ENCODE measurements at places on chromosomes 11 and 22.

GRCh38 chr22:30171008-30171407 is 75.6 kb downstream of the LIF start:
- DNase-seq: no peak

GRCh38 chr11:8059030-8059429 is 22.0 kb upstream of the TUB start:
- no peak for DNase-seq

DNA sequence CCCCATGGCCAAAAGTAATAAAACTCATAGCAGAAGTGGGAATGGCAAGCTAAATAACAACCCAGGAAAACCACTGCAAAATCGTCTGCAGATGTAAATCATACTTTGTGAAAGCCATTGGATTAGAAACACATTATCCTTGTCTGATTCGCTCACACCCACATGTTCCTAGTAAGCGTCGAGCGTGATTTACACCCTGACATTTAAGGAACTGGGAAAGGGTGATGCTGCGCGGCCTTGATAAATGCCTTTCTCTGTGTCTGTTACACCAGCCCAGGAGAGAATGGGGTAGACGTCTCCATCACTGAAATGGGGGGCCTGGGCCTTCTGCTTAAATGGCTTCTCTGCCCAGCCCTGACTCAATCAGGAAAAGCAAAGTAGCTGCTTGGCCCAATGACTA is 162.7 kb downstream of the NTM start:
- no peak for DNase-seq

- no peak for DNase-seq
These were observed 30.2 kb downstream of the MRTFA start for GRCh38 chr22:40606306-40606705.

- no peak for DNase-seq
These were observed 12.5 kb upstream of the CREB3L1 start for GRCh38 chr11:46264976-46265375.

DNA sequence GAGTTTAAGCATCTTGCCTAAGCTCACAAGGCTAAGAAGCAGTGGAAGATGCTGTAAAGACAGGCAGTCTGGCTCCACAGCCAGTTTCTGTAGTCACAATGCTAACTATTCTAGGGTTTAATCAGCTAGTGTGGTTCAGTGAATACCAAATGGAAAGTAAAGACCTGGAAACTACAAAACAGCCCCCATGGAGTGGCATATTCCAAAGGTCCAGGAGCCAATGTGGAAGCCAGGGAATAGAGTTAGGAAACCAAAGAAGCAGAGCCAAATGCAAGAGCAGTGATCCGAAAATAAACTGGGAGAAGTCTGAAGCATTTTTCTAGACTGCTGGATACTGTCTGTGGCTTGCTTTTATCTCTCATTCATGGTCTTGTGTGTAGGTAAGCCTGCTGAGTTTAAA is 731.2 kb upstream of the ANO5 start:
- no peak for DNase-seq

- DNase-seq: no peak
These were observed 5.6 kb downstream of the MS4A10 start for GRCh38 chr11:60790726-60791125.

DNA sequence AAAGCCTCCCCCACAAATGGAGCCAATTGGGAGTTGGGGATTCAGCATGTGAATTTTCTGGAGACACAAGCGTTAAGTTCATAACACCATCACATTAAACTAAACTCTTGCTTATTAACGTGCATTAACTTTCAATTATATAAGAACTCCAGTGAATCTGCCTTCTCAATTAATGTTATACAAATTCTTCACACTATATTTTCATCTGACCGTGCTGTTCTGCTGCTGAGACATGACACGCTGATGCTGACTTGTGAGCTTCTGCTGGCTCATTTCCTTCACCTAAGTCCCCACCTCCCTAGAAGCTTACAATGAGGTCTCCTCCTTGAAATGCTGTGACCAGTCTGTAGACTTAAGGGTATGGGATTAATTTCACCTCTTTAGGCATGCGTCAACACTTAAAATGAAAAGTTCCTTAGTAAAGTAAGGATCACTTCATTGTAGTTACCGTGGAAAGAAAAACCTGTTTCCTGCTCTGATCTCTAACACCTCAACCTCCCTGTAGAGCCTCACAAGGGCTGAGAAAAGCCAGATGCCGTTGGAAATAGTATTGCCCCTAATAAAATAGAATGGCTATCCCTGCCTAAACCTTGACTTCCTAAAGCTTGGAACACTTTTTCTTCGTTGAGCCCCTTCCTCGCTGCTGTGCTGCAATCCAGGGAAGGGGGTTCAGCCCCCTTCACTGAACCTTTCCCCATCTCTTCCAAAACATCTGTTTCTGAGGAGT is 2.2 kb downstream of the HBG2 start:
- DNase-seq: no peak

DNA sequence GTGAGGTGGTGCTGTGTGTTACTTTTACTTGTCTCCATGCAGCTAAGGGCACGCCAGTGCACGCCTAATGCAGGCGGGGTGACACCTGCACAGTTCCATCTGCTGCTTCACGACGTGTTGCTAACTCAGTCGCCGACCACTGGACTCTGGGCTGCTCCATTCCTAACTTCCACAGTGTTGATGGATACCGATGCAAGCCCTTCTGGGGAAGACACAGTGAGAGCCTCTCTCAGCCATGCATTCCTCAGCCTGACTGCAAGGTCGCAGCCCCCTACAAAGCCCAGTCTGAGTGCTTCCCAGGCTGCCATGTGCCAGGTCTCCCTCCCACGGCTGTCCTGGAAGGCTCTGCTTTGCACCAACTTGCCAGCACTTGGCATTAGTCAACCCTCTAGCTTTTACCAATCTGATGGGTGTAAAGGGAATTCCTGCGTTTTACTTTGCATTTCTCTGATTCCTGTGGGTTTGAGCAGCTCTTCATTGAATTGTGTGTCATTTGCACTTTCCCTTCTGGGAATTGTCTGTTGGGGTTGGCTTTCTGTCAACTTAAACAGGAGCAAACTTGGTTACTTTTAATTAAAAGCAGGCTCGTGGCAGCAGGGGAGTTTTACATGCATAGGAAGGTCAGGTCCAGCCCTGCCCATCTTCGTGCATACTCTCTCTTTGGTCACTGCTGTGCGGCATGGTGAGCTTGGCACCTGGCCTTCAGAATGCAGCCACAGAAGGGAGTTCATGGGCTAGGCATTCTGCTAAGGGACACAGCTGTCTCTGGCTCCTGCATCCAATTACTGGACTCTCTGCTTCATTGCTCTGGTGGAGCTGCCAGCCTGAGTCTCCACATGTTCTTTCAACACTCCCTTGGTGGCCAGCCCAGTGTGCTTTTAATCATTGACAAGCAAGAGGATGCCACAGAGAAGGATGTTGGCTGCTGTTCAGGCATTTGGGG is 34.6 kb upstream of the SHANK2 start:
- no peak for DNase-seq

- peak; percentile 66 for DNase-seq
These were observed 4.9 kb downstream of the LTO1 start for GRCh38 chr11:69670158-69670845.

DNA sequence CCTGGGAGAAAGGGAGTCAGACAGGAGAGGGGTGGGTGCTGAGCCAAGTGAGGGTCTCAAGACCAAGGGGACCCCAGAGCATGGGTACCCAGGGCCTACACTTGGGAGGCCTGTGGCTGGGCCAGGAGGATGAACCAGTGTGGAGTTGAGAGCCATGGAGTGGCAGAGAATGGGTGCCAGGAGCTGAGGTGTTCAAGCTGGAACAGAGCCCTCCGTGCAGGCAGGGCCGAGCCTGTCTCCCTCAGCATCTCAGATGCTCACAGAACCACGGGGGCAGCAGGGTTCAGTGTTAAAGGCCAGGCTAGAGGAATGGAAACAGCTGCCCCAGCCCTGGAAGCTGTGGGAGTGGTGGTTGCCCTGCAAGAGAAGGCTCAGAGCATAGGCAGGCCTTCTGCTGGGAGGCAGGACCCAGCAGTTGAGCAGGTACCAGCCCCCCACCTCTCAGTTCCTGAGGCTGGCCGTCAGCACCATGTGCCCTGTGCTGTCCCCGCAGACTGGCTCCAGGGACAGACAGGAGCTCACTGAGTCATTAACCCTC is 32.3 kb downstream of the RSPH14 start:
- no peak for DNase-seq

- DNase-seq: no peak
These were observed 88.8 kb upstream of the THY1 start for GRCh38 chr11:119511614-119512306.

All from DND-41 (cell line).